Spinal cord (tissue), 10 donors: ENCODE measurements at places on chromosomes 13 and 19. TPM values are rescaled to one million over a fixed set of nuclear protein-coding genes. Genes with fewer than 3 reads are reported as not detected.

The PRX gene
- total RNA-seq = 28.7 TPM

The FIZ1 gene
- total RNA-seq = 7.5 TPM

The CLDND2 gene
- 7.9 TPM for total RNA-seq

The ZNF569 gene
- 26.1 TPM for total RNA-seq

The PODNL1 gene
- 0.30 TPM for total RNA-seq

The ICAM4 gene
- 1.1 TPM for total RNA-seq

The TICAM1 gene
- total RNA-seq = 1.4 TPM

The RAB3D gene
- total RNA-seq = 14.2 TPM

The MIA gene
- 7.9 TPM for total RNA-seq

The KATNAL1 gene
- total RNA-seq = 45.9 TPM

The ZNF136 gene
- total RNA-seq = 18.7 TPM

The SIGLECL1 gene
- total RNA-seq = not detected
